ENCODE measurements at places on chromosomes 11 and 22.

DNA sequence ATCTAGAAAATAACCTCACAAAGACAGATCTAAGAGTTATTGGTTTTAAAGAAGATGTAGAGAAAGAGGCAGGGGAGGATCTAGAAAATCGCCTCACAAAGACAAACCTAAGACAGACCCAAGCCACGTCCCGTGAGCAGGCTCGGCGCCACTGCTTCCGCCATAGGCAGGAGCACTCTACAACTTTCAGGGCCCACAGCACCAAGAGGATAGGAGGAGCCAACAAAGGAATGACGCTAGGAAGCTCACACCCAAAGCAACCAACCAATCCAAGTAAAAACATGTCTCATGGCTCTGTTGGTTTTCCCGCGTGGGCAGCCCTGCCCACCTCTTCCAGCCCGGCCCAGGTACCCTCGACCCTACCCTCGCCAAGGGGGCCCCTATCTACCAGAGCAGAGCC is 4167.4 kb upstream of the OR11H1 start:
- DNase-seq: no peak

- no peak for DNase-seq
These were observed 10.2 kb upstream of the GRAMD1B start for GRCh38 chr11:123419731-123420452.

DNA sequence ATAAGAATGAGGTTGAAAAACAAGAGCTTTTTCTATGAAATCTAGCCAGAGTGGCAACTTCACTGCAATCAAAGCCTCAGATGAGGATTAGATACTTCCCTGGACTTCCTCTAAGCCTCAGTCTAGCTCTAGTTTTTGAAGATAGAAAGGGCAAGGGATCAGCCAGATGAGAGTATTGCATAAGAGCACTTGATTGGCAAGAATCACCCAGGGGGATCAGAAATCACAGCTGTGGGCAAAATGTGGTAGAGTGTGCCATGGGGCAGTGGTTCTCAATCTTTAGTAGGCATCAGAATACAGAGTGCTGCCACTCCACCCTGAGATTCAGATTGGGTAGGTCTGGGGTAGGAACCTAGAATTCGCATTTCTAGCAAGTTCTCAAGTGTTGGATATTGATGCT is 82.4 kb downstream of the EXT2 start:
- DNase-seq: no peak

DNA sequence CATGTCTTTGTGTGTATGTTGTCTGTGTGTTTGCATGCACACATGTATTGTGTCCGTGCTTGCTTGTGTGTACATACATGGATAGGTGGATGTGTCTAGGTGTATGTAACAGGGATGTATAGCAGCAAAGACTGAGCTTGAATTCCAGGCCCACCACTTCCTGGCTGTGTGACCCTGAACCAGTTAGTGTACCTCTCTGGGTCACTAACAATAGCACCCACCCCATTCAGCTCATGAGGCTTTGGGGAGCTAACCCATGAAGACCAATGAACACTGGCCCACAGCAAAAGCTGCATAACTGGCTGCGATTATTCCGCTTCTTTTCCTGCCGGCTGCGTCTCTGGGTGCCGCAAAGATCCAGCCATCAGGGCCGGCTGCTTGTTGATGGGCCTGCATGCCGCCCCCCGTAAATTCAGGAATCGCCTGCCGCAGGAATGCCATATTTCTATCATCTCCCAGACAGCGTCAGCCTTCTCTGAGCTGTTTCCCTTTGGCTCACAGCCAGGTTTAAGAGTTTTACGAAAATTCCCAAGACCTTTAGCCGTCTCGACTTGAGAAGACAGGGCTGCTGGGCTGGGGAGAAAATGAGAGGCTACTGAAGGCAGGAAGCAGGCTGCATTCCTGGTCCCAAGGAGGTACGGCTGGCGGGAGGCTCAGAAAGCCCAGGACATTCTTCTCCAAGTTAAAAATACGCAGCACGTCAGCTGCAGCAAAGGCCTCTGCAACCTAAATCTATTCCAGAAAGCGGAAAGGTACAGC is 224.6 kb downstream of the MN1 start:
- no peak for DNase-seq

- DNase-seq: no peak
These were observed 170.3 kb upstream of the ZBED5 start for GRCh38 chr11:11028017-11028692.

GRCh38 chr11:133787379-133788141 is 57.8 kb downstream of the SPATA19 start:
- no peak for DNase-seq

- DNase-seq: no peak
These were observed 277.4 kb upstream of the NARS2 start for GRCh38 chr11:78851878-78852586.

DNA sequence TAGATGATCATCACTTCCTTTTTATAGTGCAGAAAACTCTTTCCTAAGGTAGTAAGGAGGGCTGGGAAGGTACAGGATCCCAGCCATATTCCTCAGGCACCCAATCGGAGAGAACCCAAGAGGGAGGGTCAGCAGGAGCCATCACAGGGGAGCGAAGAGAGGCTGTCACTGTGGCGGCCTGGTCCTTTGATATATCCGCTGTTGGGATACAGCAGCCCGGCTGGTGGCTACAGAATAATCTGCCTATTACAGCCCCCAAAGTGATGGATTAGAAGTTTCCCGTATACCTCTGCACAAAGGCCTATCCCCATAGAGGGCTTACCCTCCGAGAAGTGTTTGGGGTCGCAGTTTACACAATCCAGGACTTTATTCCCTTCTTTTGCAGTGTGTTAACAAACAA is 48.5 kb downstream of the OR4D9 start:
- DNase-seq: no peak

Measured in NCI-H187 treated with DMSO at 0.1 percent for 48 hours (cell line).